ENCODE measurements at places on chromosomes 5 and 9. TPM values are rescaled to one million over a fixed set of nuclear protein-coding genes. Genes with fewer than 3 reads are reported as not detected.

- no peaks in the 10 kb centered on the region for H3K27me3 ChIP-seq
- H3K27ac ChIP-seq, result peak overlapping the region; percentile 95
- peak overlapping the region; percentile 93 for H3K4me3 ChIP-seq
- H3K36me3 ChIP-seq, result no peaks in the 10 kb centered on the region
- peaks cover 12% of the 10 kb centered on the region for H3K4me1 ChIP-seq
- peak; percentile 57 for DNase-seq
Measured at GRCh38 chr9:33165263-33166151, 1.6 kb downstream of the B4GALT1 start.

DNA sequence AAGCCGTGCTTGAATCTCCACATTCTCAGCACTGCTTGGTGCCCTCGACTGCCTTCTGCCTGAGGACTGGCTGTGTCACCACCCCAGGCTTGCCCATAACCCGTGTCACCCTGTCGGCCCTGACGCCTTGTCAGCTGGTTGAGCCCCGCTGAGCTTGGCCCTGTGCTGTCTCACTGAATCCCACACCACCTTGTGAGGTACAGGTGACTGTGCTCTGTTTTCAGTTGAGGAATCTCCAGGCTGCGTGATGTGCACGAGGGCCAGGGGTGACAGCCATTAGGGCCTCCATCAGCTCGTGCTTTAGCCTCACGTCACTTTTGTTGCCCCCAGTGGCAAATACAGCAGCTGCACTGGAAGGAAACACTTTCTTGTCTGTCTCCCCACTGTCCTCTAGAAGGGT is 90.7 kb downstream of the CACNA1B start:
- H3K27ac ChIP-seq, result no peak overlapping the region
- no peaks in the 10 kb centered on the region for H3K36me3 ChIP-seq
- H3K27me3 ChIP-seq, result no peaks in the 10 kb centered on the region
- H3K4me3 ChIP-seq, result no peak overlapping the region
- no peaks in the 10 kb centered on the region for H3K4me1 ChIP-seq

Gene CCL19
- total RNA-seq, result not detected

Gene PCAT7
- not detected for total RNA-seq

- no peak for DNase-seq
- no peaks in the 10 kb centered on the region for H3K27me3 ChIP-seq
- H3K36me3 ChIP-seq, result no peaks in the 10 kb centered on the region
- no peaks in the 10 kb centered on the region for H3K4me1 ChIP-seq
- no peak overlapping the region for H3K27ac ChIP-seq
Measured at GRCh38 chr5:24080046-24080445, 564.7 kb downstream of the CDH10 start.

Gene SVEP1
- 53.4 TPM for total RNA-seq

DNA sequence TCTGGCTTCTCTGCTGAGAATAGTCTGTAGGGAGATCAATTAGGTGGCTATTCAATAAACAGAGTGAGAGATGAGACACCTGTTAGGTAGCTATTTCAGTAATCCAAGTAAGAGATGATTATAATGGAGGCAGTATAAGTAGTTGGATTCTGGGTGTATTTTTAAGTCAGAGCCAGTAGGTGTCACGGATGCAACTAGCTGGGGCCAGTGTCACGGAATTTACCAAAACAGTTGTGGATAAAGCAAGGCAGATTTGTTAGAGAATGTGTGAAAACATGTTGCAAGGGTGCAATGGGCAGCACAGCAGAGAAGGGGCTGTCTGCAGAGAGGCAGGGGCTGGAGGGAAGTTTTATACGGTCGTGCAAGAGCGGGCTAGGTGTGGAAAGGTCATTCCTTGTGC is 114.9 kb downstream of the RASGRF2 start:
- H3K4me3 ChIP-seq, result no peak overlapping the region
- H3K36me3 ChIP-seq, result no peaks in the 10 kb centered on the region
- no peak overlapping the region for H3K27ac ChIP-seq
- H3K4me1 ChIP-seq, result no peaks in the 10 kb centered on the region
- DNase-seq, result no peak
- H3K27me3 ChIP-seq, result no peaks in the 10 kb centered on the region

GRCh38 chr9:34428325-34428958 is 29.9 kb downstream of the FAM219A start:
- no peaks in the 10 kb centered on the region for H3K4me1 ChIP-seq
- no peak overlapping the region for H3K4me3 ChIP-seq
- no peak for DNase-seq
- H3K36me3 ChIP-seq, result no peaks in the 10 kb centered on the region

- H3K27me3 ChIP-seq, result no peaks in the 10 kb centered on the region
- no peaks in the 10 kb centered on the region for H3K4me1 ChIP-seq
- DNase-seq, result no peak
- no peak overlapping the region for H3K4me3 ChIP-seq
Measured at GRCh38 chr9:131798246-131798645, 58.4 kb upstream of the RAPGEF1 start.

Gene TAS2R1
- not detected for total RNA-seq

DNA sequence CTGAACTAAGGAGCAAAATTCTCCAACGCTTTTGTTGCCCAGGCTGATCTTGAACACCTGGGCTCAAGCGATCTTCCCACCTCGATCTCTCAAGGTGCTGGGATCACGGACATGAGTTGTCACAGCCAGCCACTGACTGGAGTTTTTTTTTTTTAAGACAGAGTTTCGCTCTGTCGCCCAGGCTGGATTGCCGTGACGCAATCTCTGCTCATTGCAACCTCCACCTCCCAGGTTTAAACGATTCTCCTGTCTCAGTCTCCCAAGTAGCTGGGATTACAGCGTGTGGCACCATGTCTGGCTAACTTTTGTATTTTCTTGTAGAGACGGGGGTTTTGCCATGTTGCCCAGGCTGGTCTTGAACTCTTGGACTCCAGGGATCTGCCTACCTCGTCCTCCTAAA is 58.2 kb downstream of the EHMT1 start:
- no peaks in the 10 kb centered on the region for H3K36me3 ChIP-seq
- no peaks in the 10 kb centered on the region for H3K27me3 ChIP-seq
- no peak overlapping the region for H3K4me3 ChIP-seq
- H3K27ac ChIP-seq, result no peak overlapping the region

Gene COL5A1
- 604 TPM for total RNA-seq

- no peaks in the 10 kb centered on the region for H3K36me3 ChIP-seq
- no peaks in the 10 kb centered on the region for H3K4me1 ChIP-seq
- no peaks in the 10 kb centered on the region for H3K27me3 ChIP-seq
- H3K4me3 ChIP-seq, result no peak overlapping the region
- H3K27ac ChIP-seq, result no peak overlapping the region
Measured at GRCh38 chr5:175778951-175779503, 92.4 kb upstream of the CPLX2 start.

Gene C5orf34
- 1.6 TPM for total RNA-seq

DNA sequence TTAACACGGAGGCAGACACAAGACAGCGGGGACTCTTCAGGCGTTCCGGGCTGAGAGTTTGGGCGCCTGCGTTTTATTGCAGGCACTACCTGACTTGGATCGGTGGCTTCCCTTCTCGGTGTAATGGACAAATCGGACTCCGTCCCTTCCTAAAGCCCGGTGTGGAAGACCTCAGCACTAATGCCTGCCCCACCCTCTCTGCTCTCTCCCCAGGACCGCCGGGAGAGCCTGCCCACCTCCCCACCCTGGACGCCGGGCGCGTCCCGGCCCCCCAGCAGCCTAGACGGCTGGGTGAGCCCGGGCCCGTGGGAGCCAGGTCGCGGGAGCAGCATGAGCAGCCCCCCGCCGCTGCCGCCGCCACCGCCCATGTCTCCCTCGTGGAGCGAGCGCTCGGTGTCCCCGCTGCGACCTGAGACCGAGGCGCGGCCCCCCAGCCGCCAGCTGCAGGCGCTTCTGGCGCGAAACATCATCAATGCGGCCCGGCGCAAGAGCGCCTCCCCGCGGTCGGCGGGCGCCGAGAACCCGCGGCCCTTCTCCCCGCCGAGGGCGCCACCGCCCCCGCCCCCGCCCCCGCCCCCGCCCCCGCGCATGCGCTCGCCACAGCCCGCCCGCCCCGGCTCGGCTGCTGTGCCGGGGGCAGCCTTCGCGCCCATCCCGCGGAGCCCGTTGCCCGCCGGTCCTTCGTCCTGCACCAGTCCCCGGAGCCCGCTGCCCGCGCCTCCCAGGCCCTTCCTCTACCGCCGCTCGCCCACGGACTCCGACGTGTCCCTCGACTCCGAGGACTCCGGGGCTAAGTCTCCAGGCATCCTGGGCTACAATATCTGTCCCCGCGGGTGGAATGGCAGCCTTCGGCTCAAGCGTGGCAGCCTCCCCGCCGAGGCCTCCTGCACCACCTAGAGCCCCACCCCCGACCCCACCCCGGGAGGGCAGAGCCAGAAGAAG is 4.6 kb upstream of the MYOZ3 start:
- peak; percentile 88 for DNase-seq
- peak overlapping the region; percentile 40 for H3K4me3 ChIP-seq
- peak overlapping the region; percentile 78 for H3K27ac ChIP-seq

GRCh38 chr5:21681911-21682310 is 1171.2 kb downstream of the CDH12 start:
- no peaks in the 10 kb centered on the region for H3K27me3 ChIP-seq
- H3K36me3 ChIP-seq, result no peaks in the 10 kb centered on the region
- no peak overlapping the region for H3K4me3 ChIP-seq
- H3K27ac ChIP-seq, result no peak overlapping the region

- DNase-seq, result no peak
- H3K27ac ChIP-seq, result no peak overlapping the region
- no peaks in the 10 kb centered on the region for H3K27me3 ChIP-seq
- H3K4me1 ChIP-seq, result no peaks in the 10 kb centered on the region
- no peak overlapping the region for H3K4me3 ChIP-seq
Measured at GRCh38 chr5:157278319-157279037, 12.6 kb downstream of the CYFIP2 start.

Gene RHOBTB3
- total RNA-seq, result 126 TPM

- DNase-seq, result no peak
- no peaks in the 10 kb centered on the region for H3K4me1 ChIP-seq
- H3K27ac ChIP-seq, result no peak overlapping the region
- H3K4me3 ChIP-seq, result no peak overlapping the region
- H3K27me3 ChIP-seq, result no peaks in the 10 kb centered on the region
Measured at GRCh38 chr5:68002836-68003235, 212.7 kb upstream of the PIK3R1 start.

Gene MELK
- 21.4 TPM for total RNA-seq

Gene TOR4A
- total RNA-seq, result 11.8 TPM

- no peak for DNase-seq
- no peak overlapping the region for H3K4me3 ChIP-seq
- H3K27me3 ChIP-seq, result no peaks in the 10 kb centered on the region
- no peak overlapping the region for H3K27ac ChIP-seq
- no peaks in the 10 kb centered on the region for H3K4me1 ChIP-seq
- H3K36me3 ChIP-seq, result no peaks in the 10 kb centered on the region
Measured at GRCh38 chr9:27261517-27262211, 35.3 kb downstream of the EQTN start.

Gene MED10
- 25.4 TPM for total RNA-seq

DNA sequence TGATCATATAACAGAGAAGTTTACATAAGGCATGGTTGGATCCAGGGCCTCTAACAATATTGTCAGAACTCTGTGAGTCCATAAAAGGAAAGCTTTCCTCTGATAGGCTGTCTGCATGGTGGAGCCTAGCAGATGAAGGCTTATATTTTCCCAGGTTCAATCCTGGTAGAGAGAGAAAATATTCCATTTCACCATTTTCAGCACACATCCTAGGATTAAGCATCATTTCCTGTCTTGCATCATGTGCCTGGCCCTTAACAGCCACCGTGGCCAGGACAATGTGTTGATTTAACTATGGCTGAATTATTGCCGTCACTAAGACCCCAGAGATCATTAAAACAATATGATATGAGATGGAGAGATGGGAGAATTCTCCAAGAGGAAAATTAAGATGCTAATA is 90.9 kb upstream of the GRIA1 start:
- H3K27me3 ChIP-seq, result no peaks in the 10 kb centered on the region
- no peaks in the 10 kb centered on the region for H3K36me3 ChIP-seq
- DNase-seq, result no peak
- no peaks in the 10 kb centered on the region for H3K4me1 ChIP-seq

Gene IFNK
- not detected for total RNA-seq

GRCh38 chr5:18329328-18329727 is 695.1 kb downstream of the TAF11L14 start:
- DNase-seq, result no peak
- no peaks in the 10 kb centered on the region for H3K36me3 ChIP-seq
- H3K4me3 ChIP-seq, result no peak overlapping the region
- no peaks in the 10 kb centered on the region for H3K27me3 ChIP-seq
- no peaks in the 10 kb centered on the region for H3K4me1 ChIP-seq

Gene MARCOL
- not detected for total RNA-seq

DNA sequence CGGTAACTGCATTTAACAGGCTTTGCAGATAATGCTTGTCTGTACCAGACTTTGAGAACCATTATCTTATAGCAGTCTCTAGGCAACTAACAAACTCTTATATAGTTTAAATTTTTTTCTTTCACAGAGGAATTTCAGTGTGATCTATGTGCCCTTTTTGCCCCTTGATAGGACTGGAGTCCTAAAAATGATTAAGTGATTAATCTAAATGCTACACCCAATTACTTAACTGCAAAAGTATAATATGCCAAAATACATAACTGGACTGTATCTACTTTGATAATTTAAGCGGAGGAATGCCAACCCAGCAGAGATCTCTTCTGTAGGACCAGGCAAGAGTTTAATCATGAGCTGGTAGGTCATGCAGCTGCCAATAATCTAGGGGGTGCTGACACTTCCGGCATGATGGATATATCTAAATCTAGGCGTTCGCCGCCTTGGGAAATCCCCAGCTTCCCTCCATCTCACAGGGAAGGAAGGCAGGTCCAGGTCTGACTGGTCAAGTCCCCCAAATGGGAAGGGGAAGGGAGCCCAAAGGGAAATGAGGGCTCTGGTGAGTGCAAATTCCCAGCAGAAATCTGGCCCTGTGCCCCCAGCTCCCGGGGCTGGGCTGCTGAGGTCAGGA is 205.6 kb downstream of the GAPVD1 start:
- peaks cover 10% of the 10 kb centered on the region for H3K4me1 ChIP-seq
- no peak overlapping the region for H3K27ac ChIP-seq
- DNase-seq, result no peak
- no peaks in the 10 kb centered on the region for H3K36me3 ChIP-seq
- no peak overlapping the region for H3K4me3 ChIP-seq
